Suprapubic skin (tissue), 4 donors: ENCODE measurements at places on chromosomes 13 and 19. TPM values are rescaled to one million over a fixed set of nuclear protein-coding genes. Genes with fewer than 3 reads are reported as not detected.

The TRPM4 gene
- 45.2 TPM for total RNA-seq

The PTGIR gene
- total RNA-seq: 0.57 TPM

The ZNF486 gene
- 5.2 TPM for total RNA-seq

The CEBPA gene
- total RNA-seq: 360 TPM

The LRP3 gene
- 15.4 TPM for total RNA-seq

The KCNJ14 gene
- 4.6 TPM for total RNA-seq

The KLK3 gene
- 1.9 TPM for total RNA-seq

The CCDC70 gene
- not detected for total RNA-seq

The KLF12 gene
- 1.9 TPM for total RNA-seq

The CYP2B6 gene
- 0.13 TPM for total RNA-seq

The RASAL3 gene
- total RNA-seq: 1.2 TPM

DNA sequence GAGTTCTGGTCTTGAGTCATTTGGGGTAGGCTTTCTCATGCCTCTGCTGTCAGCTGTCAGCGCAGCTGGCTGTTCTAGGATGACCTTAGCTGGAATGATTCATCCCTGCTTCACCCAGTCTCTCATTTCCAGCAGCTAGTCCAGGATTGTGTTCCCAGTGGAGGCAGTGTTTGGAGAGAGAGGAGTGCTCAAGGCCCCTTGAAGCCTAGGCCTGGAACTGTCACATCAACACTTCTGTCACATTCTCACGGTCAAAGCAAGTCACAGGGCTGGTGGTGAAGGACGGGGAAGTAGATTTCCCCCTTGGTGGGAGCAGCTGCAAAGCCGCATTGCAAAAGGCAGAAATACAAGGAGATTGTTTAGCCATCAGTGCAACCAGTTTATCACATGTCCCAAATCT lies 15.2 kb downstream of the TPT1 start:
- no peak for DNase-seq

GRCh38 chr19:9782338-9782737 lies 13.8 kb upstream of the ZNF846 start:
- DNase-seq: peak; percentile 11

DNA sequence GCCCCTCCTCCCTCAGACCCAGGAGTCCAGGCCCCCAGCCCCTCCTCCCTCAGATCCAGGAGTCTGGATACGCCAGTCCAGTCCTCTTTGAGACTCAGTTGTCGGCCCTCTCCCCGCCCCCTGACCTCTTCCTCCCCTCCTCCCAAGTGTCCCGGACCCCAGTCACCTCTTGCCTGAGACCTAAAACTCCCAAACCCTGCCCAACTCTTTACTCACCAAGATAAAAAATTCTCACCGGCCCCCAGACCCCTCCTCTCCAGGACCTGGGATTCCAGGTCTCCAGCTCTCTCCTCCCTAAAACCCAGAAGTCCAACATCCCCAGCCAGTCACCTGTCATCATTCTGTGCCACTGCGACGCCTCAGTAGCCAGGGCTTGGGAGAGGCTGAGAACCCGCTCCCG lies 1.4 kb upstream of the HSD17B14 start:
- DNase-seq: no peak

GRCh38 chr13:24032674-24033073 lies 127.8 kb upstream of the SPATA13 start:
- no peak for DNase-seq

DNA sequence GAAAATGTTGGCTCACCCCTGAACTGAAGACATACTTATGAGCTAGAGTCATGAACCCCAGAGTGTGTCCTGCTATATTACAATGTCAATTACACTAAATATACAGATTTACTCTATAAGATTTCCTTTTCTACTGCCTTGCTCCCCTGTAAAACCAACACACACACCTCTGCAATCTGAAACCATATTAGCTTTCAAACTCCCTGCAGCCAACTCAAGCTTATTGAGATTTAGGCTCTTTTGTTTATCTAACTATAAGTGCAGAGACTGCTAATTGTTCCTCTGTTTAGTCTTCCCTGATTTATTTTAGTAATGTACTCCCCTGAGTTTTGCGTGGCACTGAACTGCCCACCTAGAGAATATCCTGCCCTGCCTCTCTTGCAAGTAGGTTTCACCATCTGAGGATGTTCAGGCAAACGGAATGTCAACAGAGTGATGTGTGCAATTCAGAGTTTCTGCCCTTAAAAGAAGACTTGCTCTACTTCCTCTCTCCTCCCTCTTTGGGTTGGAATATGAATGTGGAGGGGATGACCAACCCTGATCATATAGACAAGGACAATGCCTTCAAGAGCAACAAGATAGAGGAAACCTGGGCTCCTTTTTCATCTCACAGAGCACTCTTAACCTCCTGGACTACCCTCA lies 22.3 kb downstream of the FAM216B start:
- no peak for DNase-seq

DNA sequence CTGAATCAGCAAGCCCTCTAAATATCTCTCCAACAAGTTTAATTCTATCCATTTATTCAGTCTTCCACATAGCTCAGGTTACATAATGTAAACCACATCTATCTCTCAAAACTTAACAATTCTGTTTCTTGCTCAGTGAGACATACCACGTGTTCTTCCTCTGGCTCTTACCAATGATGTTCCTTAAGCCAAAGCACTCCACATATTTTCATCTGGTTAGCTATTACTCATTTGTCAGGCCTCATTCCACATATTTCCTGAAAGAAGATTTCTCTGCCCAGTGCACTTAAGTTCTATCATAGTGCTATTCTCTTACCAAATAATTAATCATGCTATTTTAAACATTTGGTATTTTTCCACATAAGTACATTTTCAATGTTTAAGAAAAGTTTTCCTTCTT lies 403.3 kb upstream of the ATXN8OS start:
- no peak for DNase-seq

DNA sequence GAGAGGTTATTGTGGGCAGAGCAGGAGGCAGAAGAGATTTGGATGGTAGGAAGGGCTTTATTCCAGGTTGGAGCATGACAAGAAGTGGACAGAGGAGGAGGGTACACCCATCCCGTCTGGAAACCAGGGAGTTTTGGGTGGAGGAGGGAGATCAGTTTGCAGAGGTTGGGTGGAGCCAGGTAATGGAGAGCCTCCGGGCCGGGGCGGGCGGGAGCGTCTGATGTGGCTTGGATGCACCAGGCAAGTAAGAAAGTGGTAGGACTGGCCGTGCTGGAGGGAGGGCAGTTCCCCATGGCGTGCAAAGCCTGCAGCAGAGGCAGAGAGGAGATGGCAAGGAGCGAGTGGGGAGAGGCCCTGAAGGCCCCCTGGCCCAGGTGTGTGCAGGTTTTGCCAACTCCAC lies 10.9 kb downstream of the IGFLR1 start:
- no peak for DNase-seq

DNA sequence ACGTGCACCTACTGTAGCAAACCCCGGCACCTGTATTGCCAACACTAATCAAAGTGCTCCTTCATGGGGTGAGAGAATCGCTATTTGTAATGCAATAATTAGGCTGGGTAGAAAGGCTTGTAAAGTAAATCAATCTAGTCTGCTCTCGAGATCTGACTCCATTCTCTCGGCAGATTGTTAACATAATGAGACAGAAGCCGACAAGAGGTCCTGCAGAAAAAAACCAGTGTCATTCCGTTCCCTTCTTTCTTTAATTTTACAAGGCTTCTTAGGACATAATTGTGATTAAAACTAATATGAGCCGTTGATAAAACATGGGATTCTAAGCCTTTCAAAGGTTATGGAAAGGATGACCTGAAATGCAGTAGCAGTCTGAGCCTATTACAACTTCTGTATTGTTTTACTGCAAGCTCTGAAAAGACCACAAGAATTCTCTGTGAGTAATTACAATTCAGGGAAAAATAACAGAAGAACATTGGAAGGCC lies 530.0 kb downstream of the PCDH9 start:
- DNase-seq: no peak

GRCh38 chr13:84479656-84480055 lies 597.4 kb upstream of the SLITRK1 start:
- DNase-seq: no peak

GRCh38 chr13:46961719-46962118 lies 64.9 kb upstream of the HTR2A start:
- DNase-seq: no peak

- DNase-seq: no peak
Observed at GRCh38 chr13:24528816-24529398, 16.3 kb upstream of the PARP4 start.

DNA sequence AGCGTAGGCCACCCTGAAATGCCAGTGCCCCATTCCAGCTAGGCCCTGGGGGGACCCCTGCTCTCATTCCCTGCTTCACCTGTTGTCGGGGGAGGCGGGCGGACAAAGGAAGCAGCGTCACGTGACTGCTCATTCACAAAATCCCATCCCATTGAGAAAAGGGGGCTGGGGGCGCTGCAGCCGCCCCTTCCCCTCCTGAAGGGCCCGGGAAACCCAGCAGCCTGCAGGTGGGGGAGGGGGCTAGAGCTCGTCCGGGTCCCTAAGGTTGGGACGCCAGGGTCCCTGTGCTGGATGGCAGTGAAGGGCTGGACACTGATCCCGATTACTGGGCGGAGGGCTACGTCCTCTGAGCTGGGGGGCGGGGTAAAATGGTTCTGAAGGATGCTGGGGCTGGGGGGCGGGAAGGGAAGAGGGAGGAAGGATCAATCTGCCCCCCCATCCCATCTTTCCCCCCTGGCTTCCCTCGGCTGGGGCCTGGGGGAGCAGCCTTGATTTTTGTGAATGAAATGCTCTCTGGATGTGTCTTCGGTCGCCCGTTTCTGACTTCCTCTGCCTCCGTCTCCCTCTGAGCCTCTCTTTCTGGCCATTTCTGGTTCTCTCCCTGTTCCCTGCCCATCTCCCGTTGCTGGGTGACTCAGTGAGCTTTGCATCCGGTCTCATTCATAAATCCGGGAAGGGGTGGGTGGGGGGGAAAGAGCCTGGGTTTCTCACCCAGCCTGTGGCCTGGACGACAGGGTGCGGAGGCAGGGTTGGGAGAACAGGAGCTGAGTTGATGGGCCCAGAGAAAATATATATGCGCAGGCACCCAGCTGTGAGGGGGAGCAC lies 816 bp downstream of the SPRED3 start:
- no peak for DNase-seq

- DNase-seq: no peak
Observed at GRCh38 chr13:75299913-75300862, 181.8 kb downstream of the TBC1D4 start.

DNA sequence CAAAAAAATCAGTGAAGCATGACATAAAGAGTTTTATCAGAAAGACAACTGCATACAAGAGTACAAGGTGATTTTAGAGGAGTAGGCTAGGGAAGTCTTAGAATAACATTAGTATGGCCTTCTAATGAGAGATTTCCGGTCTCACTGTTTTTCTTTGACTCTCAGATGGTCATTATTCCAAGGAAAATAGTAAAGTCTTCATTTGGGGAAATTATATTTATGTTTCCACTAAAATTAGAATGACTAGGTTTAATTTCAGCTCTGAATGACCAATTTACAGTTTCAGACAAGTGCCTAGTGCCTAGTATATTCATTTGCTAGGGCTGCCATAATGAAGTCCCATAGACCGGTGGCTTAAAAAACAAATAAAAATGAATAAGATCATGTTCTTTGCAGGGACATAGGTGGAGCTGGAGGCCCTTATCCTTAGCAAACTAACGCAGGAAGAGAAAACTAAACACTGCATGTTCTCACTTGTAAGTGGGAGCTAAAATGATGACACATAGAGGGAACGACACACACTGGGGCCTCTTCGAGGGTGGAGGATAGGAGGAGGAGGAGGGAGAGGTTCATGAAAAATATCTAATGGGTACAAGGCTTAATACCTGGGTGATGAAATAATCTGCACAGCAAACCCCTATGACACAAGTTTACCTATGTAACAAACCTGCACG lies 303.1 kb downstream of the PCDH9 start:
- DNase-seq: no peak

- DNase-seq: no peak
Observed at GRCh38 chr19:18844806-18845329, 13.1 kb downstream of the UPF1 start.

DNA sequence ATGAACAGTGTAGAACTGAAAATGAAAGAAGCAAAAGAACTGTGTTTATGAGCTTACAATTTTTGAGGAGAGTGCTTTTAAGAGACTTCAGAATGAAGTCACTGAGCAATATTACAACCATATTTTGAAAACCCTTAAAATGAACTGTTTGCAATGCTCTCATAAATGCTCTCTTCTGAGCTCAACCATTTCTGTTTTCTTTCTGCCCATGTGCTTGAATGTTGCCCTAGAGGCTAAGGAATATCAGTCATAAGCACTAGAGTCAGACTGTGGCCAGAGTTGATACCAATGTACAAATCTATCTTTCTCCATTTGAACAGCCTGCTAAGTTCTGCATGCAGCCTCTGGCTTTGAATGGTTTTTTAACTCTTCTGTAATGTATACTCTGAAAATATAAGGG lies 1092.8 kb downstream of the PCDH9 start:
- DNase-seq: no peak

DNA sequence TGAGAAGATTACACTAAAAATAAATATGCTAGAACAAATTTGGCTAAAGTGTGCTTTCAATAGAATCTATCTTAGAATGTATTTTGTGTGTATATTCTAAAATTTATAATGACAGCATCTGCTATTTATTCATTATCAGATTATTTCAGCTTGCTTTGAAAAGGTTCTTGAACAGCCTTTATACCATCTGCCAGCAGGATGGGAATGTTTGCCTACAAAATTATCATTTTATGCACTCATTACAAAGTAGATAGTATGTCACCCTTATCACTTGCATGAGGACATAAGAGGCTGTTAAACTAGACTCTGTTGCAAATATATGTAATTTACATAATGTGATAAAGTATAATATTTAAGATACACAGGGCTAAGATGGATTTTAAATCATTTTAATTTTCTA lies 1286.9 kb upstream of the PCDH20 start:
- no peak for DNase-seq

- no peak for DNase-seq
Observed at GRCh38 chr19:44792281-44792680, 14.6 kb downstream of the CBLC start.

DNA sequence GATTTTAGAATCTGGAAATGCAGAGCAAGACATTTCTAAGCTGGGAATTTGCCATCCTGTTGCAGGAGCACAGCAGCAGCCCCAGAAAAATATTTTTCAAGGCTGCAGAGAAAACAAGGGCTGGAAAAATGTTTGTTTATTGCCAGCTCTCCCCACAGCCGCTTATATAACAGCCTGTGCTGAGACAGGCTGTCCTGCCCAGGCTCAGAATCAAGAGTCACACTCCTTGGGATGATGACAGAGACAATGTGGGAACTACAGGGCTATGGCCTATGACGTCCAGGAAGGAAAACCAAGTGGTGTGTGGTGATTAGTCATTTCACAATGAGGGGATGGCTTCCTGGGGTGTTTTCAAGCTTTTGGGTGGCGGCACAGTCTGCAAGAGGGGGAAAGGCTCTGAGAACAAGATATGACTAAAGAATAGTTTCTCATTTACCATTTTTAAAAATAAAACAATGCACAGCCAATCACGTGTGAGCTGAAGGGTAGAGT lies 136.3 kb upstream of the SERP2 start:
- DNase-seq: peak; percentile 83

- DNase-seq: no peak
Observed at GRCh38 chr13:91111476-91112200, 235.8 kb upstream of the MIR17HG start.

DNA sequence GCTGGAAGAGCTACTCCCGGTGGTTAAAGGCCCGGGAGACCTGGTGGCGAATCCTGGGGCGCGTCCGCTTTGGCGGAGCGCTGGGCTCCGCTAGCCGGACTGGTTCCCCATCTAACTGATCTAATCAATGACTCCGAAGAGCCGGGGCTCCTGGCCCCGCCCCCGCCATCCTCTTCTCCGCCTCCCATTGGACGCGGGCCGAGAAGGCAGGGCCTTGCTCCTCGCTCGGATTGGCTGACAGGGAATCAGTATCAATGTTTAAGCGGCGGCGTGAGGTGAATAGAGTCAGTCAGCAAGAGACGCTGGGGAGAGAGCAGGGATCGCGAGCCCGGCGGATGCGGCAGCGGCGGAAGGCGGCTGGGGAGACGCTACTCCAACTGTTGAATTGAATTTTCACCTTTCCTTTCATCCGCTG lies 1.7 kb upstream of the PCDH17 start:
- DNase-seq: peak; percentile 82
